ENCODE measurements at places on chromosomes 1 and 21.

GRCh38 chr1:6329396-6329795 lies 64.2 kb downstream of the ACOT7 start:
- no peak for DNase-seq

GRCh38 chr1:110159168-110159567 lies 8.9 kb downstream of the SLC6A17 start:
- DNase-seq, result no peak

DNA sequence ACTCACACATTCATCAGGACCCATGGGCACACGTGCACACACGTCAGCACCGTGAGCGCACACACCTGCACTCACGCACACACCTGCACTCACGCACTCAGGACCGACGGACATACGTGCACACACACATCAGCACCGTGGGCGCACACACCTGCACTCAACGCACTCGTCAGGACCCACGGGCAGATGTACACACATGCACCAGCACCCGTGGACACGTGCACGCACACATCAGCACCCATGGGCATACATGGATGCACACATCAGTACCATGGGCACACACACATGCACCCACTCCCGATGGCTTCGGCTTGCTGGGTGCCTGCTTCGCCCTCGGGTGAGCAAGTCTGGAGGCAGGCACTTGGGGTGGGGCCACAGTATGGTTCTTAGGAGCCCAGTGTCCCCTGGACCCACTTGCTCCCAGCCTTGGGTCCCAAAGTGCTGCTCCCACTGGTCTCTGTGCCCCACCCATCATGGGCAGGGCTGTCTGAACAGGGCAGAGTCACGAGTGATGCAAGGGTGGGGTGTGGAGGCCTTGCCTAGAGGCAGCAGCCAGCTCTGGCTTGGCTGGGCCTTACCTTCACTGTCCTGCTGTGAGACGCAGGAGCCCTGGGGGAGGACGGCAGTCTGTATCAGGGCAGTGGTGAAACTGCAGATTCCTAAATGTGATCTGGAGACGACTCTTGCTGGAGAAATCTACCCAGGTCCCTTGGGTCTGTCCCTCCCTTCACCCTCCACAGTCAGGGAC lies 49.8 kb downstream of the SKI start:
- DNase-seq, result no peak

DNA sequence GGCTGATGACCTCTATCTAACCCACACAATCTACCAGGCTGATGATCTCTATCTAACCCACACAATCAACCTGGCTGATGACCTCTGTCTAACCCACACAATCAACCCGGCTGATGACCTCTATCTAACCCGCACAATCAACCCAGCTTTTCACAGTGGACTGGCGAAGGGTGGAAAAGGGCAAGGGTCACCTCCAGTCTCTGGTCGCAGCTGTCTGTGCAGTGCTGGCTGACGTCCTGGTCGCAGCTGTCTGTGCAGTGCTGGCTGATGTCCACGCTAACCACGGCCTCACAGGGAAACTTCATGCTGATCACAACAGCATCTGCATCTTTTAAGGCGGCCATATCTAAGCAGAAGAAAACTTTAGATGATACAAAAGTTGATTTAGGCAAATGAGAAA lies 12.2 kb upstream of the CCDC27 start:
- no peak for DNase-seq

GRCh38 chr1:30384286-30385245 lies 338.8 kb downstream of the MATN1 start:
- no peak for DNase-seq

- DNase-seq, result no peak
Measured at GRCh38 chr1:20883766-20884165, 96.7 kb upstream of the HP1BP3 start.

- no peak for DNase-seq
Measured at GRCh38 chr21:44260066-44260465, 1.6 kb downstream of the DNMT3L start.

DNA sequence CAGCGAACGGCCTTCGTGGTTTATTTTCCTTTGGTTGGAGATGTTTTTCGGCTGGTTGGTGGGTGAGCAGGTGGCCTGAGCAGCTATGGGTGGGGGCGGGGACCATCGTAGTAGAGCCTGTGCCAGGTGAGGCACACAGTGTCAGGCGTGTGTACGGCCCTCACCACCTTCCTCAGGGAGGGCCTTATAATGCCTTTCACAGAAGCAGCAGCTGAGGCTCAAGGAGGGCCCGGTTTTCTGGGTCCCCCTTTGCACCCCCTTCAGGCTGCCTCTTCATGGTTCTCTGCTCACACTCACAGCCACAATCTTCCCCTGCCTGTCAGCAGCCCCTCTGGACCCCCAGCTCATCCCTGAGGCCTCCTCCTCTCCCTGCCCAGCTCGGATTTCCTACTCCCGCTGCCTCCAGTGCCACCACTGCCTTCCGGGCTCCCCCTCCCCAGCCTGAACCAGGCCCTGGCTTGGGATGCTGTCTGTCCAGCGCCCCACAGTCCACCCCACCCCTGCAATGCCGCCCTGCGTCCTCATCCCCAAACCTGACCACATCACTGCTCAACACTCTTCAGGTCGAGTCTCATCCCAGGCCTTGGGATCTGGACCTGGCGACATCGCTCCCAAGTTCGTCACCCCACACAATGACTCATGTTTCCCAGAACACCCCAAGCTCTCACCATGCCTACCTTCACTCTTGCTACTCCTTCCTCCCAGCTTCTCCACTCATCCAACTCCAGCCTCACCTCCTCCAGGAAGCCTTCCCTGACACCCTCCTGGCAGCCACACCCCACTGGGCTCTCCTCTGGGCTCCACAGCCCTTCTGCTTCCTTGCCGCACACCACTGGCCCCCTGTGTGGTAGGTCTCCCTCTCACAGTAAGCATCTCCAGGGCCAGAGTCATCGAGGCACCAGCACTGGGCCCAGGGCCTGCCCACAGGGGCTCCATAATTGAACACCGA lies 53.9 kb downstream of the DMRTB1 start:
- no peak for DNase-seq

GRCh38 chr1:67166196-67166595 lies at the start of gene IL23R:
Gene IL23R (plus strand): TSS chr1:67166454. CDS start chr1:67168121, 1,667 bp downstream.
- DNase-seq, result no peak

- DNase-seq, result peak; percentile 22
Measured at GRCh38 chr1:212566522-212567479, 41.8 kb upstream of the ATF3 start.

DNA sequence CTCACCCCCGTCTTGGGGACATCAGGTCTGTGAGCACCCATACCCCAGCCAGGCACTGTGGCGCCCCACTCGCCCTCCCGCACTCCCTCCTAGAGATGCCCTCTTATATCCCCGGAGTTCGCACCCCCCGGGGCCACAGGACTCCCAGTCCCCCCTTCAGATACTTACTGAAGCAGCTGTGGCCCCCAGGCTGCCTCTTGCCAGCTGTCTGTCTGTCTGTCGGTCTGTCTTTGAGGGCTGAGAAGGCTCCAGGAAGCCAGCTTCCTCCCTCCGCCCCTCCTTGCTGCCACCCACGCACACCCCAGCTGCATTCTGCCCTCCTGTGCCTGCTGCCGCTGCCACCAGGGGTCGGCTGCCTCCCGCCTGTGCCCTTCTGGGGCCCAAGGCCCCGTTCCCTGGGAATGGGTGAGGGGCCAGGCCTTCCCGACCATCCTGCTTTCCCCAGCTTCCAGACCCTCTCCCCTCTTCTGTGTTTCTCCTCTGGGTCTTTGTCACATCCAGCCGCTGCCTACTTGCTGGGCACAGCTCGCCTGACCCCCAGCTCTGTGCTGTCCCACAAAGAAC lies at the start of gene PTPN7:
PTPN7 (minus strand) TSS at position 226 of the 564 bp plus-strand sequence. CDS start 1,200 bp downstream, outside the sequence.
- peak; percentile 77 for DNase-seq

GRCh38 chr1:20047096-20047495 lies 22.9 kb upstream of the PLA2G5 start:
- DNase-seq, result no peak

DNA sequence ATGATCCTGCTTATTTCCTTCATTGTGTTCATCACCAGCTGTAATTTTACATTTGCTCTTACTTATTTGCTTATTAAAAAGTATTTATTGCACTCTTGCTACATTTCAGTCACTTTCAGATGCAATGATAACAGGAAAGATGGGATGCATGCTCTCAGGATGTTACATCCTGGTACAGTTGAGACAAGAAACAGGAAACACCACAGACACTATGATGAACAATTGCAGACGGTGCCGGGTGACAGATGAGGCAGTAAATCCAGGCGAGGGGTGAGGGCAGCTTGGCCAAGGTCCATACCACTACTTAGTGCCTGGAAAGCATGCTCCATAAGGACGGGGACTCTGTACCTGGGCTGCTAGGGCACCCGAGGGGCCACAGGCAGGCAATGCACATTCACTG lies 156.6 kb upstream of the RAB4A start:
- DNase-seq, result no peak

- no peak for DNase-seq
Measured at GRCh38 chr1:87394513-87394912, 65.8 kb downstream of the LMO4 start.

DNA sequence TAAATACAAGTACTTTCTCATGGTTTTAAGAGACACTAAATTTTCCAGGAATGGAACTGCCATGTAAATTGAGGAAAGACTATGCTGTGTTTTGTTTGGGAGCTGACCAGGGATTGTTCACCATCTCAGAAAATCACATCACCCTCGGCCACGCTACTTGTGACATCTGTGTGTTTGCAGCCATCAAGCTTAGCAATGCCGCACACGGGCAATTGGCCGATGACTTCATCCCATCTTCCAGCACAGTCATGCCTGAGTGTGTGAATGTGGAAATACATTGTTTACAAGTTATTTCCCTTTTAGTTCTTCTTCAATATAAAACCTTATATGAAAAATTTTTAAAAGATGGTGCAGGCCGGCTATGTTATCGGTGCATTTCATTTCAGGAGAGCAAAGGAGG lies 121.6 kb downstream of the GLIS1 start:
- no peak for DNase-seq

- DNase-seq, result no peak
Measured at GRCh38 chr21:45260191-45260825, 27.4 kb downstream of the POFUT2 start.

- no peak for DNase-seq
Measured at GRCh38 chr1:191290441-191290840, 812.8 kb upstream of the BRINP3 start.

GRCh38 chr1:81349194-81349965 lies 451.4 kb upstream of the ADGRL2 start:
- DNase-seq, result no peak

GRCh38 chr1:64679177-64679576 lies 65.7 kb upstream of the RAVER2 start:
- no peak for DNase-seq

- DNase-seq, result no peak
Measured at GRCh38 chr1:245156736-245157505, 2.1 kb downstream of the KIF26B start.

GRCh38 chr1:14804626-14805025 lies 206.1 kb downstream of the KAZN start:
- DNase-seq, result no peak

- no peak for DNase-seq
Measured at GRCh38 chr21:42222386-42222785, 3.4 kb downstream of the ABCG1 start.

DNA sequence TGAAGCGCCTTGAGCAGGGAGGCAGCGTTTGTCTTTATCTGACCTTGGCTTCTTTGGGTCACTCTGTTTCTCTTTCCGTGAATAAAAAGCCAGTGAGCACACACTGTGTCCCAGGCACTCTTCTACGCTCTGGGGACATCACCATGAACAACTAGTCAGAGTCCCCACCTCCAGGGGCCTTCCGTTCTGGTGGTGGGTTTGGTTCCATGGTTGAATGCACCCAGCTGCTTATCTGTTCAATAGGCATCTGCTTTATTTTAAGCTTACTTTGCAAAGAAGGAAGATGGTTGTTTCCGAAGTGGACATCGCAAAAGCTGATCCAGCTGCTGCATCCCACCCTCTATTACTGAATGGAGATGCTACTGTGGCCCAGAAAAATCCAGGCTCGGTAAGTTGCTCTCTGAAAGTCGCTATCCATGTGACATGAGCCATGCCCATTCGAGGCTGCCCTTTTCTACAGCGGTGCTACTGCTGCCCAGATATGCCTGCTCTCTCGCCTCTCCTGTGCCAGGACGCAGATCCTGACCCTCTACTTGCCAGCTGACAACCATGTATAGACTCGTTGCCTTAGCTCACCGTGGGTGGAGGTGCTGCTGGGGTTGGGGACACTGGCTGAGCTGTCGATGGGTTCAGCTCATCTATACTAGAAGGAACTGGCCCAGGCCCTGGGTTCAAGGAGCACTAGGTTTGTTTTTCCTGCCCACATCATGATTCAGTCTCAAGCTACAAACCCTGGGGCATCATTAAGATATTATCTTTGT lies 5.9 kb downstream of the MX1 start:
- no peak for DNase-seq

- DNase-seq, result no peak
Measured at GRCh38 chr1:33972676-33973395, 109.0 kb downstream of the HMGB4 start.

GRCh38 chr1:179318491-179318890 lies 24.9 kb downstream of the SOAT1 start:
- no peak for DNase-seq

- no peak for DNase-seq
Measured at GRCh38 chr1:156500543-156500792, at the start of gene MEF2D. Gene MEF2D (minus strand): TSS chr1:156500775. CDS start chr1:156483292, 17,483 bp downstream.

- no peak for DNase-seq
Measured at GRCh38 chr1:76759950-76760349, 107.3 kb upstream of the ST6GALNAC5 start.

DNA sequence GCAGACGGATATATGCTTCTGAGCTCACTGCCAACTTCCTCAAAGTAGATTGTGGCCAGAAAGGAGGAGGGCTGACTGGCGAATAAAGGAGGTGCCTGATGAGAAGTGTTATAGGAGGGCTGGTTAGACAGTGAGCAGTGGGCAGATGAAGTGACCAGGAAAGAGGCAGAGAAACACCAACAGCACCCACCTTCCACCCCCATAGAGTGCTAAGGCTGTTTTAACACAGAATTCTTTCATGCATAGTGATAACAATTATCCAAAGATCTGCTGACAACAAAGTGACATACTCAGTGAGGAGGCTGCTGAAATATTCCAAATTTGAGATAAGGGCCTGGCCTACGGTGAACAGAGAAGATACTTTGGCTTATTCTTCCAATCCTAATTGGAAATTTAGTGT lies 21.2 kb upstream of the MTR start:
- DNase-seq, result no peak

GRCh38 chr1:70364439-70364838 lies 9.9 kb upstream of the ANKRD13C start:
- no peak for DNase-seq

All from stimulated activated CD8-positive, alpha-beta memory T cell treated with anti-CD3 and anti-CD28 coated beads, Interleukin-4, amount 100 ng/mL, for 1 hour (primary cell).